ENCODE measurements at places on chromosomes 13 and 19.
A peak's percentile ranks its signal among the peaks of the same experiment; 100 is the strongest.

GRCh38 chr13:33401238-33401637 lies 115.7 kb upstream of the STARD13 start:
- DNase-seq, result no peak

- no peak for DNase-seq
These were observed 27.3 kb upstream of the MUC16 start for GRCh38 chr19:9037400-9038062.

GRCh38 chr13:30487075-30487470 lies 21.3 kb upstream of the HMGB1 start:
- no peak for DNase-seq

- no peak for DNase-seq
These were observed 81.8 kb downstream of the PAN3 start for GRCh38 chr13:28220166-28220565.

DNA sequence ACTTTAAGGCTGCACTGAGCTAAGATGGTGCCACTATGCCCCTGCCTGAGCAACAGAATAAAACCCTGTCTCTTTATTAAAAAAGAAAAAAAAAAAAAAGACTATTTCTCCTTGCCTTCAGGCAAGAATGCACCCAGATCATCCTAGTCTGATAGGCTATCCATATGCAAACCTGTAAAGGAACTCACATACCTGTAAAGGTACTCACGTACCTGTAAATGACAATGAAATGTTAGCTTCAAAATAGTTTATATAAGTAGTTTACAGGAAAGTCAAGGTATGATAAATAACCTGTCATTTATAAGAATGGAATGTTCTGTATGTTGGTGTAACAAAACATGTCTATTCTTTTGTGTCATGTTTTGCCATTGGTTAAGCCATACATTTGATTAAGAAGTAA lies 86.3 kb downstream of the PIBF1 start:
- no peak for DNase-seq

- DNase-seq, result no peak
These were observed 113.8 kb downstream of the TBC1D4 start for GRCh38 chr13:75368167-75368566.

DNA sequence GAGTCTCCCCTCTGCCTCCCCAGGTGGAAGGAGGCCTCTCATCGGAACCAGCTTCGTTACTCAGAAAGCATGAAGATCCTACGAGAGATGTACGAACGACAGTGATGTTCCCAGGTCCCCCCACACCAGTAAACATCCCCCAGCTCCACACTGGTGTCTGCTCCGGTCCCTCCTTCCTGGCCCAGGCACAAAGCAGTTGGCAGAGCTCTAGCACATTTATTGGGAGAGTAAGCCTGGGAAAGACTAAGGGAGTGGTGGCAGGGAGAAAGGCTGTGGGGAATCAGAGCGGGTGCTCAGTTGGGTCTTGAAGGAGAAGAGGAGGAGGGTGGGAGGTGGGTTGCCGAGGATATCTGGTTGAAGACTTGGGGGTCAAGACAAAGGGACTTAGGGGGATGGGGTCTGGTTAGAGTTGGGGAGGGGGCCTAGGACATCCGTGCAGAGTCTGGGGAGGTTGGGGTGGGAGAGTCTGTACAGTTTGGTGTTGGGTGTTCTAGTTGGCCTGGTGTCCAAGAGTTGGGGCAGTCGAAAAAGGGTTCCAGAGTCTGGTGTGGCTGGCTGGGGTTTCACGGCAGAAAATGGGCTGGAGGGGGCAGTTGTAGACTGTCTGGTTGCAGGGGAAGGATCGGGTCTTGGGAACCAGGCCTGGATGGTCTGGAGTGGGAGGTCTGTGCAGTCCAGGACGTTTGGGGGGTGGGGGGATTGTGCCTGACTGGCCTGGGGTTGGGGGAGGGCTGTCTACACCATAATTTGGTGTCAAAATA lies 2.3 kb downstream of the HSPB6 start:
- no peak for DNase-seq

DNA sequence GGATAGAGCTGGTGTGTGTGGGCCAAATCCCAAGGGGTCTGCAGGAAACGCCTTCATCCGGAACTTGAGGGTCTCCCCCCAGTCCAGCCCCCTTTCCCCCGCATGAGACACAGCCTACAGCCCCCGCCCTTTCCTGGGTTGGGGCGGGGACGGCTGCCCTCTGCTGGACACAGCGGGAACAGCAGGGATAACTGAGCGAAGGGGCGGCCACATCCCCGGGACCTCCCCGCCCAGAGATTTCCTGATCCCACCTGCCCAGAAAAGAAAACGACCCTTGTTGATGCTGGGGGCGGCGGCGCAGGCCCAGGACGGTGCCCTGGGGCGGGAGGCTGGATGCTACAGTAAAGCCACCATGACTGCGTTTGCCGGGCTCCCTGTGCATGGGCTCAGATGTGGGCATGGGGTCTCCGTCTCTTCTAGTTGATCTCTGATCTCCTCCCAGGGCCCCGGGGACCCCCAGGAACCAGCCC lies 14.2 kb downstream of the ONECUT3 start:
- no peak for DNase-seq

- no peak for DNase-seq
These were observed 512.0 kb downstream of the DACH1 start for GRCh38 chr13:71355010-71355409.

DNA sequence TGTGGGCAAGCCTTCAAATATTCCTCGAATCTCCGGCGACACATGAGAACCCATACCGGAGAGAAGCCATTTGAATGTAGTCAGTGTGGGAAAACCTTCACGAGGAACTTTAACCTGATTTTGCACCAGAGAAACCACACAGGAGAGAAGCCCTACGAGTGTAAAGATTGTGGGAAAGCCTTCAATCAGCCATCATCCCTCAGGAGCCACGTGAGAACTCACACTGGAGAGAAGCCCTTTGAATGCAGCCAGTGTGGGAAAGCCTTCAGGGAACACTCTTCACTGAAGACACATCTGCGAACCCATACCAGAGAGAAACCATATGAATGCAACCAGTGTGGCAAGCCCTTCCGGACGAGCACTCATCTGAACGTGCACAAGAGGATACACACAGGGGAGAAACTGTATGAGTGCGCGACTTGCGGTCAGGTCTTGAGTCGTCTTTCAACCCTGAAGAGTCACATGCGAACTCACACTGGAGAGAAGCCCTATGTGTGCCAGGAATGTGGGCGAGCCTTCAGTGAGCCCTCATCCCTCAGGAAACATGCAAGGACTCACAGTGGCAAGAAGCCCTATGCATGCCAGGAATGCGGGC lies 28.8 kb downstream of the ZNF333 start:
- DNase-seq, result no peak

GRCh38 chr19:47765523-47766358 lies 12.8 kb upstream of the SELENOW start:
- DNase-seq, result peak; percentile 10

GRCh38 chr19:12796146-12797071 lies 5.1 kb downstream of the JUNB start:
- peak; percentile 42 for DNase-seq

- peak; percentile 42 for DNase-seq
These were observed 20.2 kb downstream of the BBC3 start for GRCh38 chr19:47210689-47211316.

- no peak for DNase-seq
These were observed 3.2 kb downstream of the LSM4 start for GRCh38 chr19:18319591-18320135.

All from NCI-H187 (cell line).